ENCODE measurements at places on chromosomes 4 and X. TPM values are rescaled to one million over a fixed set of nuclear protein-coding genes. Genes with fewer than 3 reads are reported as not detected.
A peak's percentile ranks its signal among the peaks of the same experiment; 100 is the strongest.

ART3 gene
- not detected for total RNA-seq

HSFX2 gene
- 0.35 TPM for total RNA-seq

MAML3 gene
- total RNA-seq, result 2.2 TPM

MGAT4D gene
- not detected for total RNA-seq

DNA sequence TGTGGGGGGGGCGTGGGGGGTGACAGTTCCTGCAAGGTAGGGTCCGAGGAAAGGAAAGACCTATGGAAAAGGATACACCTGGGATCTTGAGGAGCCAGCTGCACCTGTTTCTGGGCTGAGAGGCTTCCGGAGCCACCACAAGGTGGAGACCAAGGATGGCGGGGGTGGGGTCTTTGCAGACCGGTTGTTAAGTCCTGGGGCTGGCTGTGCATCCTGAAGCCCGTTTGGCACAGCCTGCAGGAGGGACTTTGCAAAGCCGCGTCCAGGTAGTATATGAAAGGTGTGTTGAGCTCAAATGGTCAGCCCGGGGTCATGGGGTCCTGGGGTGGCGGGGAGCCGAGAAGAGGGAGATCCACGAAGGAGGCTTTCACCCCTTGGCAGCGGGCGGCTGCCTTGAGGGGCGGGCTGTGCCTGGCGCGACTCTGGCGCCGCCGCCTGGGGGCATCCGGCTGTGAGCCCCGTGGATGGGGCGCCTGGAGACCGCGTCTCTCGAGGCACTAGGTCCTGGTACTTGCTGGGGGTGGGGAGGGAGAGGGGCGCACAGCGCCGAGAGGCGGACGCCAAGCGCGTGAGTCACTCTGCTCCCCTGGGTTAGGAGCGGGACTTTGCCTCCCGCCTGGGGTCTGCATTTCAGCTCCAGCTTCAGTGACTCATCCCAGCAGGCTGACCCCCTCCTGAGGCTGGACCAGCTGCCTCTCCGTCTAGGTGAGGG, 58.2 kb upstream of the DYNLT3 start:
- H3K4me1 ChIP-seq, result no peaks in the 10 kb centered on the region
- no peaks in the 10 kb centered on the region for H3K36me3 ChIP-seq
- peaks cover 33% of the 10 kb centered on the region for H3K27me3 ChIP-seq
- no peak for DNase-seq

- DNase-seq, result no peak
- H3K4me1 ChIP-seq, result peaks cover 22% of the 10 kb centered on the region
- no peaks in the 10 kb centered on the region for H3K27me3 ChIP-seq
- peaks cover 37% of the 10 kb centered on the region for H3K36me3 ChIP-seq
Measured at GRCh38 chrX:9678215-9678965, 87.3 kb downstream of the GPR143 start.

DNA sequence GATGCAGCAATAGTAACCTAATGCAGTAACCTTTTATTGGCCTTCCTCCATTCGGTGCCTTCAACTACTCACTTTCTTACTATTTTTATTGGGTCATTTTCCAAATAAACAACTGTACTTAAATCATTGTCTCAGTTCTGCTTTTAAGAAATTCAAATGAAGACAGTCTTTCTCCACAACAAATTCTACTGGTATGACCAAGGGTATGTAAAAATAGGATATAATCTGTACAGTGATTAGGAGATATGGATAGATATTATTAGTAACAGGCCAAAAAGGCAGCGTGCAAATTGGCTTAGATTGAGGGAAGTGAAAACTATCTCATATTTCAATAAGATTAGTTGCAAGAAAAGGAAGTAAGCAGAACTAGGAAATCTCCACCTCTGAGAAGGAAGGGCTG, 177.4 kb upstream of the PPP1R2C start:
- H3K36me3 ChIP-seq, result peaks cover 4% of the 10 kb centered on the region
- peaks cover 15% of the 10 kb centered on the region for H3K4me1 ChIP-seq
- DNase-seq, result no peak
- no peaks in the 10 kb centered on the region for H3K27me3 ChIP-seq
- H3K27ac ChIP-seq, result no peak overlapping the region

GRCh38 chr4:13921805-13922204, 294.3 kb upstream of the BOD1L1 start:
- no peak overlapping the region for H3K4me3 ChIP-seq
- no peaks in the 10 kb centered on the region for H3K4me1 ChIP-seq
- H3K36me3 ChIP-seq, result no peaks in the 10 kb centered on the region
- H3K27me3 ChIP-seq, result no peaks in the 10 kb centered on the region
- H3K27ac ChIP-seq, result no peak overlapping the region

- H3K27ac ChIP-seq, result no peak overlapping the region
- no peaks in the 10 kb centered on the region for H3K4me1 ChIP-seq
- no peak for DNase-seq
- no peaks in the 10 kb centered on the region for H3K36me3 ChIP-seq
- no peaks in the 10 kb centered on the region for H3K27me3 ChIP-seq
Measured at GRCh38 chr4:62881901-62882300, 1527.3 kb downstream of the TECRL start.

GRCh38 chr4:7864685-7865084, 75.0 kb downstream of the AFAP1 start:
- no peak for DNase-seq
- peaks cover 28% of the 10 kb centered on the region for H3K4me1 ChIP-seq
- no peak overlapping the region for H3K4me3 ChIP-seq
- H3K27me3 ChIP-seq, result peaks cover 2% of the 10 kb centered on the region

DNA sequence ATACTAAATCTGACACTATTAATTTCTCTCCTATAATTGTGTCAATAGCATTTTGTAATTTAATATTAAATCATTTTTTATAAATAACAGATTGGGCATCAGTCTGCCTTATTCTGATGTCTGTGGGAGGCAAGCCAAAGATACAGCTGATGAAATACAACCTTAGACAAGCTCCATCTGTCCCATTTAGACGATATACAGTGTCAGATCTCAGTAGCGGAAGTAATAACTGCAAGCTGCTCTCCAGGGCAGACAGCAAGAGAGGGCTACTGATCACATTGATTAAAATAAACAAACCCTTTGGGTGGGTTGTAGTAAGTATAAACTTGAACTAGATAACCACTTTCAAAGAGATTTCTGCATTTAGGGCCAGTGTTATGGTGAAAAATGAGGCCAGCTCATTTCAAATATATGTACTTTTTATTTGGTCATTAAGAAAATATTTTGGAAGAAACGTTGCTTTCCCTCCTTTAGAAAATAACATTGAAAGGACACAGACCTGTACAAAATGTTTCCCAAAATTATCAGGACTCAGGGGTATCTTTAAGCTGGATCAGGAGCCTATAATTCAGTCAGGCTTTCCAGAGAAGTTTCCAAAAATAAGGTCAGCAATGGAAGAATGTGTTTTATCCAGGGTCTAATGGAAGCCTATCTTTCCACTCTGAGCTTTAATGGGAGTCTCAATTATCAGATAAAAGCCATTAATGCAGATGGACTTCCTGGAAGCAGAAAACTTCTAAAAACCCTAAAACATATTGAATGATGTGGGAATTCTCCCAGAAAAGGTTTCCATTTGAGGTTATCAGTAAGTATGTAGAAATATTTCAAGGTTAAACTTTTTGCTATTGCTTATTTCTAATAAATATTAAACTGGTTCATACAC, 1028.8 kb upstream of the IGFBP7 start:
- H3K27me3 ChIP-seq, result no peaks in the 10 kb centered on the region
- no peaks in the 10 kb centered on the region for H3K36me3 ChIP-seq
- H3K4me1 ChIP-seq, result no peaks in the 10 kb centered on the region
- H3K27ac ChIP-seq, result no peak overlapping the region
- no peak overlapping the region for H3K4me3 ChIP-seq
- no peak for DNase-seq

DNA sequence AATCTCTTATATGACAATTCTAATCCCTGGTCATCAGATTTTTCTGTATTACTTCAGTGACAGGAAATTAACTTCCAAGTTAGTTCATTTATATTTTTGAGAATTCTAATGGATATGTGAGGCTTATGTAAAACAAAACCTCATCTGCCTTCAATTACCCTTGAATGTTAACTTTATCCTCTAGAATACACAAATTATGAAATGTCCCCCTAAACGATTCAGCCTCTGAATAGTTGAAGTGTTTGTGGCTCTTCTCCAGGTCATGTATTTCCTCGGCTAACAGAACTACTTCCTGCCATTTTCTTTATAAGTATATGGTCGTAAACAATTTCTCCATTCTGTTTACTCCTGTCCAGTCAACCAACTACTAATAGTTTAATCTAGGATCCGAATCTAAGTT, 401.3 kb downstream of the PCDH10 start:
- no peaks in the 10 kb centered on the region for H3K36me3 ChIP-seq
- no peak overlapping the region for H3K4me3 ChIP-seq
- H3K4me1 ChIP-seq, result no peaks in the 10 kb centered on the region
- no peaks in the 10 kb centered on the region for H3K27me3 ChIP-seq
- DNase-seq, result no peak

GRCh38 chrX:46750889-46751288, 8.0 kb downstream of the SLC9A7 start:
- no peak overlapping the region for H3K27ac ChIP-seq
- peaks cover 7% of the 10 kb centered on the region for H3K36me3 ChIP-seq
- H3K4me1 ChIP-seq, result peaks cover 25% of the 10 kb centered on the region
- no peaks in the 10 kb centered on the region for H3K27me3 ChIP-seq
- no peak for DNase-seq

GRCh38 chr4:177283167-177283566, 26.5 kb upstream of the NEIL3 start:
- H3K4me1 ChIP-seq, result peaks cover 4% of the 10 kb centered on the region
- no peaks in the 10 kb centered on the region for H3K27me3 ChIP-seq
- no peaks in the 10 kb centered on the region for H3K36me3 ChIP-seq
- H3K27ac ChIP-seq, result no peak overlapping the region

DNA sequence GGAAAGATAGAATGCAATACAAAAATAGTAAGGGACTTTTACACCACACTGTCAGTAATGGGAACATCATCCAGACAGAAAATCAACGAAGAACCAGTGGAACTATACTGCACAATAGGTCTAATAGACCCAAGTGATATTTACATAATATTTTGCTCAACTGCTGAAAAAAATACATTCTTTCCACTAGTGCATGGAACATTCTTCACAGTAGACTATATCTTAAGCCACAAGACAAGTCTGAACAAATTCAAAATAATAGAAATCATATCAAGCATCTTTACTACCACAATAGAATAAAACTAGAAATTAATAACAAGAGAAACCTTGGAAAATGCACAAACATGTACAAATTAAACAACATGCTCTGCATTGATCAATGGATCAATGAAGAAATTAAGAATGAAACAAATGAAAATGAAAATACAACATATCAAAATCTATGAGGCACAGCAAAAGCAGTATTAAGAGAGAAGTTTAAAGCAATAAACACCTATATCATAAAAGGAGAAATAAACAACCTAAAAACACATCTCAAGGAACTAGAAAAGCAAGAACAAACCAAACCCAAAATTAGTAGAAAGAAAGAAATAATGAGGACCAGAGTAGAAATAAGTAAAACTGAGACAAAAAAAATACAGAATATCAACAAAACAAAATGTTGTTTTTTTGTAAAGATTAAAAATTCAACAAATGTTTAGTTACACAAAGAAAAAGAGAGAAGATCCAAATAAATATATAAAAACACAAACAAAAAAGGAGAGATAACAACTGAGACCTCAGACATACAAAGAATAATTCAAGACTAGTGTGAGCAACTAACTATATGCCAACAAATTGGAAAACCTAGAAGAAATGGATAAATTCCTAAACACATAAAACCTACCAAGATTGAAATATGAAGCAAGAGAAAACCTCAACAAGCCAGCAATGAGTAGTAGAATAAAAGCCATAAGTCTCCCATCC, 51.5 kb upstream of the ANTXR2 start:
- H3K4me1 ChIP-seq, result peaks cover 52% of the 10 kb centered on the region
- H3K27ac ChIP-seq, result peak overlapping the region; percentile 84
- H3K36me3 ChIP-seq, result peaks cover 6% of the 10 kb centered on the region

- H3K36me3 ChIP-seq, result no peaks in the 10 kb centered on the region
- no peak overlapping the region for H3K4me3 ChIP-seq
- DNase-seq, result no peak
- no peak overlapping the region for H3K27ac ChIP-seq
- H3K4me1 ChIP-seq, result no peaks in the 10 kb centered on the region
Measured at GRCh38 chrX:16202943-16203342, 35.7 kb downstream of the MAGEB17 start.

- no peaks in the 10 kb centered on the region for H3K36me3 ChIP-seq
- no peaks in the 10 kb centered on the region for H3K27me3 ChIP-seq
- H3K4me1 ChIP-seq, result no peaks in the 10 kb centered on the region
- DNase-seq, result no peak
- no peak overlapping the region for H3K4me3 ChIP-seq
- H3K27ac ChIP-seq, result no peak overlapping the region
Measured at GRCh38 chrX:145687146-145687545, 130.5 kb upstream of the SLITRK2 start.

GRCh38 chr4:39450618-39451017, 8.1 kb downstream of the RPL9 start:
- DNase-seq, result no peak
- H3K4me3 ChIP-seq, result no peak overlapping the region
- no peaks in the 10 kb centered on the region for H3K27me3 ChIP-seq
- H3K27ac ChIP-seq, result no peak overlapping the region
- H3K4me1 ChIP-seq, result peaks cover 32% of the 10 kb centered on the region

- H3K36me3 ChIP-seq, result no peaks in the 10 kb centered on the region
- no peaks in the 10 kb centered on the region for H3K27me3 ChIP-seq
- DNase-seq, result no peak
- H3K4me1 ChIP-seq, result no peaks in the 10 kb centered on the region
- no peak overlapping the region for H3K27ac ChIP-seq
- H3K4me3 ChIP-seq, result no peak overlapping the region
Measured at GRCh38 chrX:46967547-46967946, 55.3 kb downstream of the JADE3 start.

DNA sequence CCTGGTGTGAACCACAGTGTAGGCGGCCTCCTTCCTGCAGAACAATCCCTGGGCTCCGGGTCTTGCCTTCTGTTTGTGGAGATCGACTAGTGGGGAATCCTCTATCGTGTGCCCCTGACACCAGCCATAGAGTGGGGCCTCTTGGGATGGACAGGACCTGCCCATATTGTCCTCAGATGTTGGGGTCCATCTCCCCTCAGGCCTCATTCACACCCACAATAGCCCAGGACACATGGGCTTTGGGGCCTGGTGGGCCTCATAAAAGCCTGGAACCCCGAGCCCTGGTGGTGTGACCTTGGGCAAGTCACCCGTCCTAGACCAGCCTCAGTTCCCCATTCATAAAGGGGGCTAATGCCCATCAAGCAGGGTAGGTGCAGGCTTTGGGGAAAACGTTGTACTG, 13.2 kb upstream of the GAGE10 start:
- no peak overlapping the region for H3K4me3 ChIP-seq
- H3K36me3 ChIP-seq, result peaks cover 11% of the 10 kb centered on the region
- DNase-seq, result no peak
- peaks cover 33% of the 10 kb centered on the region for H3K4me1 ChIP-seq

DNA sequence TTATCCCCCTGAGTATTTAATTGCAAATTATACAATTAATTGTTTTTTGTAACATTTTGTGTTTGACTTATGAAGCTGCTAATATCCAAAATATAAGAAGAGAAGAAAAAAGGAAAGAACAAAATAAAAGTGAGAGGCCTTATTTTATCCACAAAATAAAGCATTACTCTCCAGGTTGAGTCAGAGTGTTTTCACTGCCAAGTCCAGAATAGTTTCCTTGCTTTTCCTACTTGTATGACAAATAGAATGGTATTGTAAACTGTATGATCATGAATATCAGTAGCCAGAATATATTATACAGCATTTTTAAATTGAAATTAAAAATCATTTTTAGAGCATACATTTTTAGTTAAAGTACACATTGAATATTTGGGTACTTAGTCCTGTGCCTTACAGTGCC, 237.8 kb downstream of the NDST4 start:
- H3K36me3 ChIP-seq, result no peaks in the 10 kb centered on the region
- no peaks in the 10 kb centered on the region for H3K4me1 ChIP-seq
- no peak overlapping the region for H3K27ac ChIP-seq
- H3K27me3 ChIP-seq, result no peaks in the 10 kb centered on the region
- no peak for DNase-seq
